Fibroblast of the aortic adventitia (primary cell): ENCODE measurements at places on chromosomes 6 and 20.

- DNase-seq, result no peak
Observed at GRCh38 chr6:34114695-34115402, 31.0 kb downstream of the GRM4 start.

- no peak for DNase-seq
Observed at GRCh38 chr20:39100691-39101090, 138.5 kb downstream of the DHX35 start.

GRCh38 chr20:45339799-45340198 lies 8.4 kb downstream of the SDC4 start:
- no peak for DNase-seq

DNA sequence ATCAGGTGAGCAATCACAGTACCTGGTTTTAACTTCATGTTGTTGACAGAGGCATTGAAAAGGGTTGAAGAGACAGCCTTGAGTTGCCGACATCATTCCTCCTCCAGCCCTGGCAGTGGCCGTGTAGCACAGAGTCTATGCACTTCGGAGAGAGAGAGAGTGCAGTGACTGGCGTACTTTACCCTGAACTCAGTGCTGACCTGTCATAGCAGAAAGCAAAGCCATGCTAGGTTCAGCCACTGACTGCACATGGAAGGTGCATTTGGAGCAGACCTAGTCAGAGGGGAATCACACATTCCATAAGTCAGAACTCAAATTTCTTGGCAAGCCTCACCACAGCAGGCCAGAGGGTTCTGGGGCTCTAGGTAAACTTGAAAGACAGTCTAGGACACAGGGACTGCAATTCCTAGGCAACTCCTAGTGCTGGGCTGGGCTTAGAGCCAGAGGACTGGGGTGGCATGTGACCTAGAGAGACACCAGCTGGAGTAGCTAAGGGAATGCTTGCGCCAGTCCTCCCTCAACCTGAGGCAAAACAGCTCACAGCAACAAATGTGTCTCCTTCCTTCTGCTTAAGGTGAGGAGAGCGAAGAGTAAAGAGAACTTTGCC lies 69.1 kb downstream of the ELOVL4 start:
- no peak for DNase-seq

DNA sequence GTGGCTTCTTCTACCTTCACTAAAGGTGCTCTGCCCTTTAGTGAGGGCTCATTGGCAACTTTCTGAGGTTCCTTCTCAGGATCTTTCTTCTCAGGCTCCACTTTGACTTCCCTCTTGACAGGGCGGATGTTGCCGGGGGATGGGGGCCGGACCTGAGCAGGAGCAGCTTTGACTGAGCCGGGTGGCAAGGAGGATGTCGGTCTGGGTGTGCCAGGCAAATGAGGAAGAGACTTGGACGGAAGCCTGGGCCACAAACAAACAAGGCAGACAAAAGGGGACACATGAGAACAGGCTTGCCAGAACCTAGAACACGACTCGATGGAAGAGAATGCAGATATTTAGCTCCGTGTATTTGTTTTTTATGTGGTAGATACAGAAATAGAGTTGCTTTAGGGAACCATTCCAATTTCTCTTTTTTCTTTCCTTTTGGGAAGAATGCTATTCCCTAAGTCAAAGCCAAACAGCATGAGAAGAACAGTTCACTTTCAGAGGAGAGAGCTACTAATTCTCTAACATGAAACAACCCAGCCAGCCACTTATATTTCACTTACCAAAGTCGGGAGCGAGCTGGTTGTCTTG lies 76.2 kb upstream of the BCLAF1 start:
- no peak for DNase-seq

DNA sequence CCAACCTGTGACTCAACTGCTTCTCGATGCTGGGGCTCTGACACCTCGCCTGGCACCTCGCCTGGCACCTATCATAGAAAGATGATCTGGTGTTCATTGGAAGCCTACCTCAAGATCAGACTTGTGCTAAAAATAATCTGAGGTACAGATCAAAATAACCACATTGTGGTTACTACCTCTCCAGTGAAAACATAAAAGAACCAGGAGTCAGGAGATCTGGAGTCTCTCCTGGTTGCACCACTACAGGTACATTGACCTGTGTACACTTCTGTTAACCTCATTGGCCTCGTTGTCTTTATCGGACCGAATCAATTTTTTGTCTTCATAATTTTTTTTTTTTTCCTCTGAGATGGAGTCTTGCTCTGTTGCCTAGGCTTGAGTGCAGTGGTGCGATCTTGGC lies 695.9 kb downstream of the HDGFL1 start:
- no peak for DNase-seq
